Fibroblast of skin of right quadriceps (primary cell): ENCODE measurements at places on chromosomes 5 and 9.

GRCh38 chr5:172276214-172276613 is 7.3 kb downstream of the UBTD2 start:
- no peak for DNase-seq

DNA sequence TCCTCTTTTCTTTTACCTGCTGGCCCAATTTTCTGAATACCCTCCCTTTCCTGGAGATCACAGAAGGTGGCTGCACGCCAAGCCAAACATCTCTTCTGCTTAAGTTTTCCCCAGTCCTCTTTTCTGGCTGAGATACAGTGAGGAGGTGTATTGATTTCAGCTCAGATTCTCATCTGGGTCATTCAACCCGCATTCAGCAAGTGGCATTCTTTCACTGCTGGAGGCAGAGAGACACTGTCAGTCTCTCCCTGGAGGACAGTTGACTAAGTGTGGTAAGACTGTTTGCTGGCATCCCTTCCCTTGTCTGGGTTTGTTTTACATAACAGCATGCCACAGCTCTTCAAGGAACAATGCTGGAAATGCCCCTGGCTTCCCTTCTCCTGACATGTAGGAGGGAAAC is 60.5 kb downstream of the GABRG2 start:
- DNase-seq, result no peak

- DNase-seq, result peak; percentile 11
Measured at GRCh38 chr9:23850242-23850689, 24.2 kb upstream of the ELAVL2 start.

DNA sequence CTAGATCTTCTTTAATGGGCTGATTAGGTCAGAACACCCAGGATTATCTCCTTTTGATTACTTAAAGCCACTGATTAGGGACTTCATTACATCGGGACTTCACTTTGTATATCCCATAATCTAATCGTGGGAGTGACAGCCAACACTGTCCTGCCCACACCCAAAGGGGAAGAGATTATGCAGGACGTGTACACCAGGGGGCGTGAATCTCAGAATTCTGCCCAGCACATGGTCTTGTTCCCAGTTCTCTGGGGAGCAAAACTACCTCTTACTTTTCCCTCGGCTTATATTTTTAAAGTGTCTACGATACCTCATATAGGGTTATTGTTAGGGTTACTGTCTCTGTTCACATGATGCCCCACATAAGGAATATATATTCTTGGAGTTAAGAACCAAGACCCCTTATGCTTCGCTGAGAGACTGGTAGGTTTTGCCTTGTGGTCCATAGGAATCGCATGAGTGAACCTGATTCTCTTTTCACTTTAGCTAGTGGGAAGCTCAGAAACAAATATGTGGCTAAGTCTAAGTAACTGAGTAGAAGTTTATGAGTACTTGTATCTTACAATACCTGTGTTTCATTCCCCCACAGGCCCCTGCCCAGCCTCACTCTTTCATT is 192.7 kb downstream of the GNA14 start:
- no peak for DNase-seq

DNA sequence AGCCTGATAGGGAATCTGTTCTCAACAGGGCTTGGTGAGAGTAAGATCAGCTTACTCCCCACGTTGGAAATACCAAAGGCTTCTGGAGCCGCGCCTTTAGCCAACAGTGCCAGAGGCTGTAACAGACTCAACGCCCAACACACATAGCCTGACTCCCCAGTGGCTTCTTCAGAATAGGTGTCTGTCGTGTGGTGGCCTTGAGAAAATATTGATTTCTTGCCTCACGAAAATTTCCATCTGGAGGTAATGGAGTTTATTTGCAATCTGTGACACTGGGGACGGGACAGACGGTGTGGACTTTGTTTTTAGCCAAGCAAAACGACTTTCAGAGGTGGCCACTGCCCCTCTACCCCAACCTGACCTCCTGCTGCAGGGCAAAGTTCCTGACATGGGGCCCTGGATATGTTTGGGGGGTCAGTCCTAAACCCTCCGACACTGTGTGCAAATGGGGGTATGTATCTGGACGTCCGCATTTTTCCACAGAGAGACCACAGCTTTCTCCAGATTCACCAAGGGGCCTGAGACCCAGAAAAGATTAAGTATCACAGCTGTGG is 189.3 kb downstream of the CDK5RAP2 start:
- no peak for DNase-seq

DNA sequence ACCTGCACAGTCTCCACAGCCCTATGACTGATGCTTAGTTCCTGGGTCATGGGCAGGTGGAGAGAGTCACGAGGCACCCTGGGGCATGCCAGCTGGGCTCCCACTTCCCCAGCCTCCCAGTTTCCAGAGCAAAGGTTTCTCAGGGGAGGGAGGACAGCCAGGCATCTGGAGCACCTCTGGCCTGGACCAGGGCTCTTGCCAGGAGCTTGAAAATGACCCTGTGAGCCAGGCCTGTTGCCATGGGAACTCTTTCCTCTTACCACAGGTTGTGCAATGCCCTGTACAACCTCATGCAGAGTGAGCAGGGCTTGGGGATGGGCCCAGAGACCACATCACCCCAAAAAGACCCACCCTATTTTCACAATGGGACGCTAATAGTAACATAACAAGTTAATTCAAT is 113.1 kb downstream of the PSD2 start:
- no peak for DNase-seq

DNA sequence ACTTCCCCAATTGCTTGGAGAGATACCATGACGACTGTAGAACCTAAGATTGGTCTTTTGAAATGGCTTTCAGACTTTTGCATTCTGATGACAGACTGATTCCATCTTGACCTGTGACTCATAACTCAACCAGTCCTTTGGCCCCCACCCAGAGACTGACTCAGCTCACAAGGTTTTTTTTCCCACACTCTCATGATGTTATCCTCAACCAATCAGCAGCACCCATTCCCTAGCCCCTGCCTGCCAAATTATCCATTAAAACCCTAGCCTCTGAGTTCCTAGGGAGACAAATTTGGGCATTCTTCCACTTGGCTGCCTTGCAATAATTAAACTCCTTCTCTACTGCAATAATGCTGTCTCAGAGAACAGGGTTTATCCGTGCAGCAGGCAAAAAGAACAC is 1263.3 kb upstream of the CDH9 start:
- peak; percentile 91 for DNase-seq

DNA sequence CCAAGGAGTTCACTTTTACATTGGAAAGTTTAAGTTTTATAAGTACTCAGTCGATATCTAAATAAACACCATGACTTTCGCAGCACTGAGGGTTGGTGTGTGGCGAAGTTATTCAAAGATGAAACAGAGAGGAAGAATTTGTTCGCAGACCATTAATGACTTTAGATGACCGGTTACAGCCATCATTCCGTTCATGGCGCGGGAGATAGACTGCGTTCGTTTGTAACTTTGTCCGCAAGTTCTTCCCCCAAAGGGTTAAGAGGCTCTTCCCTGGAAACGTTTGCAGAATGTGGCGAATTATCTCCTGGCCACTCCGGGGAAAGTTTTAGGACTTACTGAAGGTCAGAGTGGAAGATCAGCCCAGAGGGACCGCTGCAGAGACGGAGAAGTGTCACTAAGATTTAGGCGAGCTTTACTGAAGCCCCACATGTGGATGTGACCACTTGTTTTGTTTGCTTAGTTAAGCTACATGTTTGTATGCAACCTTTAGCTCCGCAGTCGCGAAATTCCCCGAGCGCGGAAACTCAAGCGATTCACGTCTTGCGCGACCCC is 2.2 kb upstream of the FOXD1 start:
- DNase-seq, result peak; percentile 47

DNA sequence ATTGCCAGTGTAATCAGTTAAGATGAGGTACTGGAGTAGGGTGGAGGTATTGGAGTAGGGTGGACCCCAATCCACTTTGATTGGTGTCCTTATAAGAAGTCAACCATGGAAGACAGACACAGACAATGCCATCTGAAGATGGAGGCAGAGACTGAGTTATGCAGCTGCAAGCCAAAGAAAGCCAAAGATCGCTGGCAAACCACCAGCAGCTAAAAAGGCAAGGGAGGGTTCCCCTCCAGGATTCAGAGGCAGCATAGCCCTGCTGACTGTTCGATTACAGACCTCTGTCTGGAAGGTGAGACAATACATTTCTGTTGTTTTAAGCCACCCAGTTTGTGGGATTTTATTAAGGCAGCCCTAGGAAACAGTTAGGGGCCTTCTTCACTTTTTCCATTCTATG is 30.5 kb upstream of the CKMT2 start:
- no peak for DNase-seq

DNA sequence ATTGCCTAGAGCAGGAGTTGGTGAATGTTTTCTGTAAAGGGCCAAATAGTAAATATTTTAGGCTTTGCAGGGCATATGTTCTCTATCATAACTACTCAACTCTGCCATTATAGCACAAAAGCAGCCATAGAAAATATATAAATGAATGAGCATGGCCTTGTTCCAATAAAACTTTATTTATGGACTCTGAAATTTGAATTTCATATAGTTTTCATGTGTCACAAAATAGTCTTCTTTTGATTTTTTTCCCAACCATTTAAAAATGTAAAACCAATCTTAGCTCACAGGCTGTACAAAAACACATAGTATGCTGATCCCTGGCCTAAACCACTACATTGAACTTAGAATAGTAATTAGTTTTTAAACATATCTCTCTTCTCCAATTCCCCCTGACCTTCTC is 179.6 kb downstream of the ZNF462 start:
- no peak for DNase-seq

DNA sequence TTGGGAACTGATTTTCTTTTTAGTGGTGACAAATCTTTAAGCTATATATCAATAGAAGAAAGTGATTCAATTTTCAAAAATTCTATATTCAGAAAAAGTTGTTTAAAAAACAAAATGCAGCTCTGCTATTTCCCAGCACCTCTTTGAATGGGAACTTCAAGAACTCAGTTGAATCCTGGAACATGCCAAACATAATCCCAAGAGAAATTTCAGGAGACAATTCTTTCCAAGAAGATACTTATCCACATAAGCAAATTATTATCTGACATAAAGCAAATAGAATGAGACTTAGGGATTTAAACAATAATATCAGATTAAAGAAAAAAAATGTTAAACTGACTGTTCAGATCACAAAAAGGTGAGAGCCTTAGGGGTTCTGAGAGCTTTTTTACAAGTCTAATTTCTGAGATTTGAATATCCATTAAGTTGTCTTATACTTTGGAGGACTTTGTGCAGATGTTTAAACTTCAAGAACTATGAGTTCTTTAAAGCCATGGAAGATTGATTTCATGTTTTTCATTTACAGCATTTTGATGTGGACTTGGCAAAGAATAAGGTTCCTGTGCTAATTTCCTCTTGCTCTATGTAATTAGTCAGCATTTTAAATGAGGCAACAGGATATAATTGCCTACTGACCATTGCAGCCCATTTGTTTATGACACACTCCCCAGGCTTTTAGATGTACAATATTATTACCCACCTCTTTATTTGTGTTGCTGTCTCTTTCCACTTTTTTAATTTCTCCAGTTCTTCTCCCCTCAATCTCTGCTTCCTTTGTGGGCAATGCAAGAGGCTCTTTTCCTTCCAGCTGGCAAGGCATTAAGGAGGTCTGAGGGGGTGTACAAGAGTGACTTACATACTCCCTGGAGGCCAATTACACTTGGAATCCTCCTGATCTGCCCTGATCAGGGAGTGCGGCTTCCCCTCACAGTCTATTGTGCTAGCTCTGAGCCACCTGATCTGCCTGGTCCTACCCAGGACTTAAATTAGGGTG is 419.1 kb downstream of the NR2F1-AS1 start:
- peak; percentile 39 for DNase-seq

GRCh38 chr9:82498541-82499317 is 510.2 kb downstream of the SPATA31D1 start:
- no peak for DNase-seq

GRCh38 chr9:94991961-94992907 is 265.7 kb downstream of the AOPEP start:
- no peak for DNase-seq

DNA sequence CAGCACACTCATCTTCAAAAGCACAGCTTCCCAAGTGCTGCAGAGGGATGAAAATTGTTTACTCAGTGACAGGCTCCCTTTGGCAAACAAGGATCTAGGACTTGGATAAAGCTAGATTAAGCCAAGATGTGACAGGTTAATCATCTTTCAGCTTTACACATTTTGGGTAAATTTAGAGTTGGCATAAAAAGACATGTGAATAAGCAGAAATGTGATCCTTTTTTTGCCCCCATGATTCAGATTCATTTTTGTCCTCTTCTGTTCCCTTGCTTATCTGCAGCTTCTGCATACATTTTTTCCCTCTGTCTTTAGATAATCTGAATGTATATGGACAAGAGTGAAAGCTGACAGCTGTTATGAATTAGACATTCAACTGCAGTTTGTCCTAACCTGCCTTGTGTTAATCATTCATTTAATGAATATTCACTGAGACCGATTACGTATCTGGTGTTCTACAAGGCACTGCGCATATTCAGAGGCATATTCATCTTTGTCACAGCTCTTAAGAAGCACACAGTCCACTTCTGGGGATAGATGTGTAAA is 19.6 kb downstream of the ADAMTSL1 start:
- peak; percentile 83 for DNase-seq

- peak; percentile 87 for DNase-seq
Measured at GRCh38 chr5:143968071-143968878, 156.3 kb downstream of the HMHB1 start.

GRCh38 chr5:79871364-79872120 is 119.5 kb downstream of the MTX3 start:
- DNase-seq, result no peak

- no peak for DNase-seq
Measured at GRCh38 chr9:35108946-35109575, 6.1 kb upstream of the STOML2 start.

DNA sequence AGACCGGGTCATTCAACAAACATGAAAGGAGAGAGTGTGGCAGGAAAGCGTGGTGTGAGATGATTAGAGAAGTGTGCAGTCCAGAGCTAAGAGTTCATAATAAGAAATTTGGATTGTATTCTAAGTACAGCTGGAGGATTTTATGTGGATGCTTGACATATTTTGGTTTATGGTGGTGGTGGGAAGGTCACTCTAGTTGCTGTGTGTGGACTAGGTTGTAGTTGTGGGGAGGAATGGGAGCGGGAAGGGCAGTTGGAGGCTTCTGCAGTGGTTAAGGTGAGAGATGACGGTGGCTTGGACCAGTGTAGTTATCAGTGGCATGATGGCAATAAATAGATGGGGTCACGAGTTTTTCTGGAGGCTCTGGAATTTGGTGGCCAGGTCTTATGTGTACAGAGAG is 45.7 kb upstream of the GPR151 start:
- DNase-seq, result peak; percentile 18

GRCh38 chr9:127793093-127793708 is 7.4 kb downstream of the CDK9 start:
- DNase-seq, result no peak
